ENCODE measurements at places on chromosomes 7 and 10.

DNA sequence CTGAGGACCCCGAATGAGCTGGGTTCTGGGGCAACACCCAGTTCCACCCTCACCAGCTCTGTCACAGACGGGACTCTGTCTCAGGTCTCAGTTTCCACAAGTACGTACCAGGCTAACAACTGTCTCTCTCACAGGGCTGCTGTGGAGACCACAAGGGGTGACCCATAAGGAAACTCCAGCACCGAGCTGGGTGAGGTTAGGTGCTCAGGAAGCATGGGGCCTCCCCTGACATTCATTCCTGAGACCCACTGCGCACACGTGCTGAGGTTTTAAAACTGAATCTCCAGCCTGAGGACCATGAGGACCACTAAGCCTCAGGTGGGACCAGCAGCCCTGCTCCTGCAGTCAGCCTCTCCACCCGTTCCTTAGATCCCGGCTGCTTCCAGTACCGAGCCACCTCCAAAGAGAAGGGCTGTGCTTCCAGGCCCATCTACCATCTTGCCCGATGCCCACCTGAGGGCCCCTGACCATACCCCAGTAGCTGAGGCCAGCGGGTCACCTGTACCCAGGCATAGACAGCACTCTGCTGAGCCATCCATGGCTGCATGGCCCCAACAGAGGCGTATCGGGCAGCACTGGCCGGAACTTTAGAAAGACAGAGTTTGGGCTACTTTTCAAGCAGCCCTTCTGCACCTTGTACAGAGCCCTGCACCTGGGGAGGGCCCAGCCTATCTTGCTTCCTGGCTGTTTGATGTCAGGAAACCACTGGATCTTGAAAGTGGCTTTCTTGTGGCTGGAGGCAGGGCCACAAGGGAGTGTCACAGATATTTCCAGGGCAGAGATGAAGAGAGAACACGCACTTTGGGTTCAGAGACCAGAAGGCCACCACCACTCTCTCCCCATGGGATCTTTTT lies 18.7 kb downstream of the HSPA12A start:
- no peak for DNase-seq

DNA sequence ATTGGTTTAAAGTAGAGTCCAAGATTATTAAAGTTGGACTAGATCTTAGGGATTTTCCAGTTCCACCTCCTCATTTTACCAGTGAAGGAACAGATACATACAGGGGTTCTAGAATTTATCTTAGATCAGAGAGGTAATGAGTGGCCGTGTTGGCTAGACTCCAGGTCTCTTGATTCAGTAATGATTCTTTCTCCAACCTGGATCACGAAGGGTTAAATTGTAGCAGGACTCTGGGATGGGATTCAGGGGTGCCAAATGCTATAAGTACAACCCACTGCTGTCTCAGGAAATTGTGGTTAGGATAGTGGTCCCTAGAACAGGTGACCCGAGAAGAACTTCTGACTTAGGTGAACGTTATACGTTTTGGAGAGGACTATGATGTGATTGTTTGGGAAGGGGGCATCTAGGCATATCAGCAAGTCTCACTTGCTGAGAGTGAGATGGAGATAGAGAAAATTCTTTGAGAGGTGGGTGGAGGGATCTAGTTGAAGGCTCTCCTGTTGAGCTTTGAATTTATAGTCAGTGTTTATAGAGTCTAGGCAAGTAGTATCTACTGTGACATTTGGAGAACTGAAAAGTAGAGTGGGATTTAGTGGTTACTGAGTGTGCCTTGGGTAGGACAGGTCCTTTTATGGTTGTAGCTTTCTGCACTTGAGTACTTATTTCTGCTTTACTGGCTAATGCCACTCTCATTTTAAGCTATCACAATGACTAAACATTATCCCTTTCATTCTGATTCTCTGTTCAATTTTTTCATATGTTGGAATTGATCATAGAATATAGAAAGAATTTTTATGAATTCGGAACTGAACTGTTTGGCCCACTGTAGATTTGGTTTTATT lies 58.3 kb downstream of the ST7 start:
- no peak for DNase-seq

DNA sequence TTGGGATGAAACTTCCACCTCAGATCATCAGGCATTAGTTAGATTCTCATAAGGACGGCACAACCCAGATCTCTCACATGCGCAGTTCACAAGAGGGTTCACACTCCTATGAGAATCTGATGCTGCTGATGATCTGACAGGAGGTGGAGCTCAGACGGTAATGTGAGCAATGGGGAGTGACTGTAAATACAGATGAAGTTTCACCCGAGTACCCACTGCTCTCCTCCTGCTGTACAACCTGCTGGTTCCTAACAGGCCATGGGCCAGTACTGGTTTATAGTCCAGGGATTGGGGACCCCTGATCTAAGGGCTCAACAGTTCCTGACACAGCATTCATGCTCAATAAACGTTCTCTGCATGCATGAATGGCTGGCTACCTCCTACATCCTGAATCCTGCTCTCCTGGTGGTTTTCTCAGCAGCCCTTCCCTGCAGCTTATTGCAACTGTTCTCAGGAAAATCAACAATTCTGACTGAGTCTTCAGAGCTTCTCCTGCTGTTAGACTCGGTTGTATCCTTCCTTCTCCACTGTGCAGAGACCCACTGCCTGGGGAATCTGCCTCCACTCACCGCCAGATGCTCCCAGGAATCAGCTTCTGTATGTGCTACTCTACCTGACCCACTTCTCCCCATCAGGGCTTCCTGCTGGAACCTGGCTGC lies 17.4 kb downstream of the PDE6C start:
- no peak for DNase-seq

- DNase-seq: peak; percentile 50
Observed at GRCh38 chr7:44395067-44395466, 69.7 kb upstream of the CAMK2B start.

DNA sequence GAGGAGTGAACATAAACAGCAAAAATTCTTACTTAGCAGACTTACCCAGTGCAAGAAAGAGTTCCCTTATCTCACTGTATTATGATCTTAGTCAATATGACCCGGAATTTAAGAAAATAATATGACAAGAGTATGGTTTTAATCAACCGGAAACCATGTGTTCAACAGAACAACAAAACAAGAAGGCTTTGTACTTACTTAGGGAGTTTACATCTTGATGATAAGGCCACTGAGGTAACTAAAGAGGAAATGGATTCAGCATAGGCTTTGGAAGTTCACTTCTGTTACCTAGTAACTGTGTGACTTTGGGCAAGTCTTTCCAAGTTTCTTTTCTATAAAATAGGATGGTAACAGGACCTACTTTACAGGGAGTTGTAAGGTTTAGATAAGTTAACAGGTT lies 7.4 kb upstream of the FAS start:
- no peak for DNase-seq

GRCh38 chr10:116007256-116007891 lies 265.6 kb downstream of the GFRA1 start:
- no peak for DNase-seq

DNA sequence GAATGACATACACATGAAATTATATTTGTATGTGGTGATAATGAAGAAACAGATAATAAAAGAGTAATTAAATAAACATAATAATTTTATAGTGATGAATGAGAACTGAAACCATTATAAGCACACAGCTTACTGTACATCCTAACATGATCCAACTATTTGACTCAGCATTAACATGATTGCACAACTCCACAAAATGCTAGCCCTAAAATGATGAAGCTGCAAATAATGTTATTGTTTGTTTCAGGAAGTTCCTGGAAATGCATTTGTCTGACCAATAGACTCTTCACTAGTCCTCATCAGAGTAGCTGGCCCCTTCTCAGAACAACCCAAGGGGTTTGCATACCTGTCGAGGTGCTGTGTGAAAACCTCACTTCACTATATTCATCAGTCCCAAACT lies 115.5 kb downstream of the RTKN2 start:
- no peak for DNase-seq

GRCh38 chr7:92798517-92799249 lies 37.7 kb downstream of the CDK6 start:
- DNase-seq: no peak

GRCh38 chr7:105387508-105388355 lies 989 bp downstream of the SRPK2 start:
- DNase-seq: no peak

DNA sequence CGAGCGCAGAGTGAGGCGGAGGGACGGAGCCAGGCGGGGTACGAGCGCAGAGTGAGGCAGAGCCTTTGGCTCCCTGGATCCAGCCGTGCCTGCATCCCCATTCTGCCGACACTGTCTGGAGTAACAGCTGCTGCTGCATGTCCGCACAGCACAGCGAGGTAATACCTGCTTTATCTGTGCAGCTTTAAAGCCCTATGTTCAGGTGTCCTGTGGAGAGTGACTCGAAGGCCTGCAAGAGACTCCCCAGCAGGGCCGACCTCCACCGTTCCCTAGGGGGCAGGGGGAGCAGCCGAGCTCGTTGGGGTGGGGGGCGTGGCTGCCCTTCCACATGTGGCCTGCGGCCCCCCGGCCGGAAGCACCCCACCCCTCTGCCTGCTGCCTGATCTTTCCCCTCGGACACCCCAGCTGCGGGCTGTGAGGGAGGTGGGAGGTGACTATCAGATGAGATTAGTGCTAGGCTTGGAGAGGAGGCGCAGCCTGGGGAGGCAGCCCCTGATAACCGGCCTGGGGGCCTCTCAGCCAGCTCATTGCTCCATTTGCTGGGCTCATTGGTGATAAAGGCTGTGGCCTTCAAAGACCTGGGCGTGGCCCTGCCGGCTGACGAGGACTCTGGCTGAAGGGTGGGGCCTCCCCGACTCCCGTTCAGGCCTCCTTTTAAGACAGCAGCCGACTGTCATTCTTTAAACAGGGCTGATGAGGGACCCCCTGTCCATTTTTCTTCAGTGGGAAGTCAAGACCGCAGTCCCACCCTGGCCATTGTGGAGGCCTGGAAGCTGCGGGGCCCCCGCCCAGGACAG lies 8.0 kb downstream of the VENTX start:
- no peak for DNase-seq

DNA sequence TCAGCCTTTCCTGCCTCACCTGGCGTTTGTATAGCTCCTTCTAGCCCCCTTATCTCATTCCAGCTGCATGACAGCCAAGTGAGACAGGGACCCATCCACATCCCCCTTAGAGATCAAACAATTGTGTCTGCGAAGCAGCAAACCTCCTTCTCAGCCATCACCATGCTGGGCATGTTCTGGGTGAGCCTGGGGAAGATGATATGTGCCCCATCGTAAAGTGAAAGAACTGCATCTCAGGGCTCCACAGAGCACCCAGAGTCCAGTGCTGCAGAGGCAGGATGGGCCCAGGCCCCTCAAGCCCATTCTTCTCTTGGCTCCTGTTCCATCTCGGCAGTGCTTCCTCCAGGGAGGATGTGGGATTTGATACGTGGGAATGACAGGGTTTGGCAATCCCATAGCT lies 43.2 kb downstream of the FIGNL1 start:
- DNase-seq: no peak

DNA sequence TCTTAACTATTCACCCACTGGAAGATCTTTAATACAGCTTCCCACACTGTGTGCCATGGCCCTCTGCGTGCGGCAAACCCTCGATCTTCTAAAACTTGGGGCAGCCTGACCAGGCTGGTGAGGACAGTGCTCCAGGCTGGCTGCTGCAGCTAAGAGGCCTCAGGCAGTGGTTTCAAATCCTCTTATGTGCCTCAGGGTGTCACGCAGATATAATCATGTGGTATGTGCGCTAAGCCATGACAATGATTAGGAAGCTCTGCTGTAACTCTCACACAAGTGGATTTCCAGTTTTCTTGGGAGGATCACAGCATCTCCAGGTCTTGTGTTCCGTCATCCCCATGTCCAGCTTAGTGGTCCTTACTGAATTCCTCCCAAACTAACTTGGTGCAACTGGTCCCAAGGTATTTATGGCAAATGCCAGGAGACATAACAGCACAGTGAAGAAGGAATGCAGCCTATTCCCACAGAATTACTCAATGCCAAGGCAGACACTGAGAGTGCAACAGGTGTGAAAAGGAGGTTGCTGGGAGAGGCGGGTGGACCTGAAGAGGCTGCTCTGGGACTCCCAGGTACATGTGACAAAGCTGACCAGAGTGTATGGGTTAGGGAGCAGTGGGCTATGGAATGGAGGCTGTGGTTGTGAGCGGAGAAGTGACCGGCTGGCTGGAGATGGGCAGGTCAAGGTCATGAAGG lies 2.3 kb downstream of the HPS1 start:
- DNase-seq: no peak

GRCh38 chr7:30764030-30764975 lies 6.9 kb upstream of the MINDY4 start:
- DNase-seq: no peak

- no peak for DNase-seq
Observed at GRCh38 chr7:155228894-155229293, 68.8 kb upstream of the INSIG1 start.

DNA sequence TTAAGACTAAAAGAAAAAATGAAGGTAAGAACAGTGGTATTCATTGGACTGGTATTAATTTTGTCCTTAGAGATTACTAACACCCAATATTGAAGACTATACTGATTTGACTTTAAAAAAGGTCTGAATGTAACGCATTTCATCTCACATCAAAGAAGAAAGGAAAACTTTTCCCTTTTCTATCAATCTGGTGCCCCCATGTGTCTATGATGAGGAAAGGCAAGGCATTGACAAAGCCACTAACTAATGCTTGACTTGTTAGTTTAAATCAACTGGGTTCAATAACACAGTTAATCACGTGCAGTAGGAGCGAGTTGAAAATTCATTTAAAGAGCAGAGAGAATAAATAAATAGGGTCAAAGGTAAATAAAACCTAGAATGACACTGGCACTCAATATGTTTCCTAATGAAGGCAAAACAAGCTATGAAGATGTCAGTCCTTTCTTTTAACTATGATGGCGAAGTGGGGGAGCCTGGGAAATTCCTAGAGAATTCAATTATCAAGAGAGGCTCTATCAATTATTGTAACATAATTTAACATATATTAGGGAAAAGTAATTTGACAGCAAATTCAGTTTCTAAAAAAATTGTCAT lies 180.9 kb downstream of the ANK3 start:
- no peak for DNase-seq

GRCh38 chr10:6348096-6348874 lies 145.6 kb downstream of the PFKFB3 start:
- no peak for DNase-seq

GRCh38 chr7:156768698-156769472 lies 124.1 kb downstream of the LMBR1 start:
- DNase-seq: no peak

DNA sequence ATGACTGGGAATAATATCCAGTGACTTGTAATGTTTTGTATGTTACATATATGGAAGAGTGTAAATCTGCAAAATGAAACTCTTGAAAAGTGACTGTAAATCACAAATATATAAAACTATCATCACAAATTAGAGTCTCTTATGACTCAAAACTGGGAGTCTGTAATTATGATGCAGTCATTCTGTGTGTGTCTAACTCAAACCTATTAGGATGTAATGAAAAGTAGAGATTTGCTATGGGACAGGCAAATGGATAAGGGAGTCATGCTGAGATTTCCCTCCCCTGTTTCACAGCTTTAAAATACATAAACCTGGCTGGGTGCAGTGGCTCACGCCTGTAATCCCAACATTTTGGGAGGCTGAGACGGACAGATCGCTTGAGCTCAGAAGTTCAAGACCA lies 8.6 kb upstream of the HKDC1 start:
- DNase-seq: no peak
